KBM-7 (cell line): ENCODE measurements at places on chromosomes 5 and 9.

DNA sequence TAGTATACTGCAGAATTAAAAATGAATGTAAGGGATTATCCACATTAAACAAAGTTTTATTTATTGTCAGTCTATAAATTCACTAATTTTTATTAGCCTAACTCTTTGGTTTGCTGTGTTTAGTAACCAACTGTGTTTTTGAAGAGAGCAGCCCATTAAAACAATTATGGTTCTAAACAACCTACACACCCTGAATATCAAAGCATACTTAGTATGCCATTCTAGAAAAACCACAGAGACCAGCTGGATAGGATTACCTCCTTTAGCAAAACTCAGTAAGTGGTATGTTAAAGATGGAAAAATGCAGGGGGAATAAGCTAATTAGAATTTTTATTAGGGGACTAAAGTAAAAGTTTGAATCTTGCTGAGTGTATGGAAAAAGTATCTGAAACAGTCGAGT is 1981.7 kb upstream of the NUDT12 start:
- DNase-seq: no peak

DNA sequence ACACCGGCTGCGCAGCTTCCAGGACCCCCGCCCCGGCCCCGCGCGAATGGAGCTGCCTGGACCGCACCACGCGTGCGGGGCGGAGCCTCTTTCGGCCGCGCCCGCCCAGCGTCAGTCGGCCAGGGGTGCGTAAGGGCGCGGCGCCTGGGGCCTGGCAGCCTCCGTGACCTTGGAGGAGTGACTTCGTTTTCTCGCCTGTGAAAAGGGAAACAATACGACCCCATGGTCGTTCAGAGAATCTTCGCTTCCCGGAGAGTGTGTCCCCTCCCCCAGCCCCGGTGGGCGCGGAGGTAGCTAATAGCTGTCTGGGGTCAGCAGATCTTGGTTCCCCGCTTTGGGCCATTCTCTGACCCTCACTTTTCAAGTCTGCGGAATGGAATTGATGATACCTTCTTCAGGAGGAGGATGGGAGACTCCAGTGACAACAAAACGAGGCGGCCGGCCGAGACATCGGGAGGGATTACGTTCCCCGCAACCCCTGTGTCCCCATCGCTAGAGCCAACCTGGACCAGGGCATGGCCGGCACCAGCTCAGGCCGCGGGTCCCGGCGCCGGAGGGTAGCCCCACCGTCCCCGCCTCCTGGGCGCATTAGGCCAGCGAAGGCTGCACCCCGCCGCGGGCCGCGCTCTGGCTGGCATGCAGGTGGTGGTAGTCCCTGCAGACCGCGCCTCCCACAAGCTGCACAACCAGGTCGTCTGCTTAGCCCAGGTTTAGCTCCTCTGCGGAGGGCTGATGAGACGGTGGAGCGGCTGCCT is 5.5 kb upstream of the CDHR2 start:
- peak; percentile 80 for DNase-seq

GRCh38 chr9:84394036-84394435 is 53.5 kb upstream of the SLC28A3 start:
- no peak for DNase-seq

DNA sequence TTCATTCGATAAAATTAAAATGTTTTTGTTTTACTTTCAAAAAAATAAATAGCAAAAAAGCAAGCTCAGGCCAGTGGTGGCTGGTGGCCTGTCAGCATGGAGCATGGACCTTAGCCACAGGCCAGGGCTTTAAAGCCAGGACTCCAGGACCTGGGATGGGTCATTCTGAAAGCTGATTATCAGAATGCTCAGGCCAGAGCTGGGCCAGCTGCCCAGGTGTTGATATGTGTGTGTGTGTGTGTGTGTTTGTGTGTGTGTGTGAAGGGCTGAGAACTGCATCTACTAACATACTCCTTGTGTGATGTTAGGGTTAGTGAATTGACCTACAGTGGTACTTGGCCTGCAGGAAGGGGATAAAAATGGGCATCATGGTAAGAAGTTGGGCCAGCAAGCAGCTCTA is 21.5 kb downstream of the PALM2AKAP2 start:
- no peak for DNase-seq

DNA sequence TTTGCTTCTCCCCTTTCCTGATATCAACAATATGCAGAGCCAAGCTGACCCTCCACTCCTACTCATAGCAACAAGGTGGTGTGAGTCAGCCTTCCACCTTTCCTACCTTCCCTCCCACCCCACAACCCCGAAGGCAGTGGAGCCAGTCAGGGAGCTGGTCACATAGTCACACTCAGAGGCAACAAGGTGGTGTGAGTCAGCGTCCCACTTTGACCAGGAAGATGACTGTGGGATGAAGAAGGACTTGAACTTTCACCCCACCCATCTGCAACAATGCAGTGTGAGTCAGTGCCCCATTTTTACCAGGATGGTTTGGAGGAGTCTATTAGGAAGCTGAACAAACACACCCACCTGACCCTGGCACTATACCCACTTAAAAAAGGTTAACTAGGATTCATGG is 30.1 kb upstream of the ZNF782 start:
- no peak for DNase-seq

GRCh38 chr5:95081500-95081960 is 203.4 kb downstream of the MCTP1 start:
- DNase-seq: peak; percentile 63

- peak; percentile 30 for DNase-seq
These were observed 30.2 kb downstream of the CYSTM1 start for GRCh38 chr5:140205216-140205615.

- DNase-seq: no peak
These were observed 23.0 kb downstream of the PDE6A start for GRCh38 chr5:149921597-149921996.

GRCh38 chr5:31661257-31661656 is 22.3 kb downstream of the PDZD2 start:
- no peak for DNase-seq

DNA sequence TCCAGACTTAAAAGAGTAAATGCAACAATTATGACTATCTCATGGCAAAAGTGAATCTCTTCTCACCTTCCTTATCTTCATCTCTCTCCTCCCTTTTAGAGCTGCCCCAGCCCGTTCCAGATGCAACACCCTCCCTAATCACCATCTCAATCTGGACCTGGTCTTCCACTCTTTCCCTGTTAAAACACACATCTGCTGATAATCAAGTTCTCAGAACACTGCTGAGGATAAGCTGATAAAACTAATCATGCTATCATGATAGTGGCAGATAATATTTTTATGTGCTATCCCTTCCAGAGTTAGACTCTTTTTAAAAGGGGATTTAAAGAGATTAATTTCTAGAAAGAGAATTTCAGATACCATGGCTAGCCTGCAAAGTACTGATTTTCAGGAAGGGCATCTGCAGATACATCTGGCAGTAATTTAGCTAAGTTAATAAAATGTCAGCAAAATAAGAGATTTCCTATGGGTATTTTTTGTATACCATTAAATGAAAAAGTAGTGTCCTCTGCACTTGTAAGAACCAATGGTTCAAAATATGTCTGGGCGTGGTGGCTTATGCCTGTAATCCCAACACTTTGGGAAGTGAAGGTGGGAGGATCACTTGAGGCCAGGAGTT is 17.2 kb downstream of the SGTB start:
- no peak for DNase-seq

DNA sequence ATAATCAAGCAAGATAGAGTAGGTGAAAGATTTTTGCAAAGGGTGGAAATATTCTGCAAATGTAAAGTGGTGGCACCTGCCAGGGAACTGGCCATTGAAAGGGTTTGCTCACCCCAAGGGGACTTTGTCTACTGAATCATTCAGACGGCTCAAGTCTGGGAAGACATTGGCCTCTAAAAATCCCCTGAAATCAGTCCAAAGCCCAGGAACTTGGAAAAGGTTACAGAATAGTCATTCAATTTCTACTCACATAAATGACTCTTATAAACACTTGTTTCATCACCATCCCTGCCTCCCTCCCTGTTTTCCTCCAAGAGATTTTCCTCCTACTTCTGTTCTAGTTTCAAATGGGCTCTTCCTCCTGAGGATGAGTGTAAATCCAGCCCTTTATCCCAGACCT is 28.5 kb downstream of the ZNF366 start:
- no peak for DNase-seq

DNA sequence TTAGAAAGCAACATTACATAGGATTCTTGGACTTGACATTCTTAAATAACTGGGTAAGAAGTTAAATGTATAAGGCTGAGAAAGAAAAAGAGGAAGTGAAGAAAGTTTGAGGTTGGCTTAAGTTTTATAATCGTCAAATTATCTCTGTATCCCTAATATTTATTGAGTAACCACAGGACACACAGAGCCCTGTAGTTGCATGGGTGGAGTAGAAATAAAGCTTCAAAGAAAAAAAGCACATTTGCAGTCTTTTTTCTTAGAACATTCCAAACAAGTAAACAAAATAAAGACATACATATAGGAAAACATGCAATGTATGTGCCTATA is 137.0 kb downstream of the CCDC192 start:
- peak; percentile 14 for DNase-seq

- DNase-seq: no peak
These were observed 72.8 kb downstream of the INSL6 start for GRCh38 chr9:5112646-5113045.

- no peak for DNase-seq
These were observed 13.3 kb upstream of the OTULINL start for GRCh38 chr5:14568333-14568732.

- no peak for DNase-seq
These were observed 397.3 kb upstream of the GRIN3A start for GRCh38 chr9:102135768-102136167.

DNA sequence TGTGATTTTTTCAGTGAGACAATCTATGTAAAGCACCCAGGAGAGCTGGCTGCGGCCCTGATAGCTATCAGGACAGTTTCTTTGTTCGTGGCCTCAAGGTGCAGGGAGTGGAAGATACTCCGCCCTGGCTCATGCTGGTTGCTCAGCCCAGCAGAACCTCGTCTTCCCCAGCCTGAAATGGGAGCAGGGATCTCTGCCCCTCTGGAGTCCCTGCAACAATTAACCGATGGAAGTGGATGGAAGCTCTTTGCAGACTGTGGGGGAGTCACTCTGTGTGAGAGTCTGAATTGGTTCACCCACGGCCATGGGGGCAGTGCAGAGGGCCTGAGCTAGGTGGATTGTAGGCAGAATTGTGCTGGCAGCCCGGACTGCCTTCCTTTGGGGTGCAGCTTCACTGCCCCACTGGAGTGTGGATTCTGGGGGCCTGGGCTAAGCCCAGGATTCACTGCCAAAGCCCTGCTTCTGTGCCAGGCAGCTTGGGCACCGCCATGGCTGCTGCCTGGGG is 2.8 kb downstream of the AIF1L start:
- DNase-seq: no peak

DNA sequence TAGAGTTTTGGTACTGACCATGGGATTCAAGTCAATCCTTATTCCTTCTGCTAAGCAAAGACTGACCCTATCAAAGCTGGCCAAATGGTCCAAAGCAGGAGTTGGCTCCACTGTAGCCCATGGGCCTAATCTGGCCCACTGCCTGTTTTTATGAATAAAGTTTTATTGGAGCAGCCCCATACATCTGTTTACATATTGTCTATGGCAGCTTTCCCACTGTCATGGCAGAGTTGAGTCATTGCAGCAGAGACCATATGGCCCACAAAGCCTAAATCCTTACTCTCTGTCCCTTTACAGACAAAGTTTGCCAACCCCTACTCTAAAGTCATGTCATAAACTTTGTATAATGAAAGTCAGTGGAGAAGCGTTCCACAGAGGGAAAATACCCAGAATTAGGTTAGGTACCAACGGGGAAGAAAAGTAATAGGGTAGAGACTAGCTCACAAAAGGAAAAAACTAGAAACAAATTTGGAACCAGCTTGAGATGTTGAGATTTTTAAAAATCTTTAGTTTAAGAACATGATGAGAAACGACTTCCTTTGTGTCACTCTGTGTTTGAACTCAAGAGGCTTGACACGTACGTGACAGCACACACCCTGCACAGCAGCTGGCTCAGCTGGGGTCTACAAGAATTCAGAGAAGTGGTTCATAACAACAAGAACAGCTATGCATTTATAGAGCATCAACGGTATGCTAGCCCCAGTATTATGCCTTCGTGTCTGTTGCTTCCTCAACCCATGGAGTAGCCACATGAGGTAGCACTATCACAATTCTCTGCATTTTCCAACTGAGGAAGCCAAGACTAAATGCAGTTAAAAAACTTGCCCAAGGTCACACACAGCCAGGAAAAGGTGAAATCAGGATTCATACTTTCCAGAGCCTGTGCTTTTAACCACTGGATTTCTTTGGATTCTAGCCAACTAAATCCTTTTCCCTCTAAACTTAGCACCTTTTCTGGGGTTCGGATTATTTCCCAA is 198.9 kb upstream of the WWC1 start:
- DNase-seq: no peak

DNA sequence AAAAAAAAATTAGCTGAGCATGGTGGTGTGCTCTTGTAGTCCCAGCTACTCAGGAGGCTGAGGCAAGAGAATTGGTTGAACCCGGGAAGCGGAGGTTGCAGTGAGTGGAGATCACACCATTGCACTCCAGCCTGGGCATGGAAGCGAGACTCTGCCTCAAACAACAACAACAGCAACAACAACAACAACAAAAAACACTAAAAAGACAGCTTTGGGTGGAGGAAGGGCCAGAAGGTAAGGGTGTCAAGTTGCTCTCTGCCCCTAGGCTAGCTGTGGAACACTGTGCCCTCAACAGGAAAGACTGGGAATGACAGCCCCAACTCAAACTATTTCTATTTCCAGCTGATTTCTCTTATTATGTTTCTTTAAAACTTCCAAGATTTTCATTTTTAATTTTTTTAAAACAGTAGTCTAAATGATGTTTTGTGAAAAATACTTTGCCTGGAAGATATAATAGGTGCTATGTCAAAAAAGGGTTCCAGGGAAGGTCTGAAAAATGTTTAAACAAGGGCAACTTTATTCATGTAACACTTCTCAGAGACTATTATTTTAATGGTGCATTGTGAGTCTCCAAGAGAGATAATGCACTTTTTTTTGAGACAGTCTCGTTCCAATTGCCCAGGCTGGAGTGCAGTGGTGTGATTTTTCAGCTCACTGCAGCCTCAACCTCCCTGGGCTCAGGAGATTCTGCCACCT is 29.9 kb downstream of the CLINT1 start:
- peak; percentile 48 for DNase-seq

DNA sequence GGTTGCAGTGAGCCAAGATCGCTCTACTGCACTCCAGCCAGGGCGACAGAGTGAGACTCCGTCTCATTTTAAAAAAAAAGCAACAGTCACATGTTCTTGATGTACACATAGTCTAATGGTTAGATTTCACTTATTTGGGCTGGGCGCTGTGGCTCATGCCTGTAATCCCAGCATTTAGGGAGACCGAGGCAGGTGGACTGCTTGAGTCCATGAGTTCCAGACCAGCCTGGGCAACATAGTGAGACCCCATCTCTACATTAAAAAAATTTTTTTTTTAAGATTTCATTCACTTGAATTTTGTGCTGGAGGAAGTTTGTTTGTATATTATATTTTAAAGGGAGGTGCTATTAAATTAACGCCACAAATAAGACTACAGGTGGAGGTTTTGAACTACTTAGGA is 21.9 kb downstream of the WNT8A start:
- no peak for DNase-seq
